ENCODE measurements at places on chromosomes 7 and 10. TPM values are rescaled to one million over a fixed set of nuclear protein-coding genes. Genes with fewer than 3 reads are reported as not detected.

- no peak for DNase-seq
Observed at GRCh38 chr10:111122127-111122526, 45.3 kb downstream of the ADRA2A start.

GRCh38 chr10:132011024-132011423, 29.3 kb upstream of the BNIP3 start:
- no peak for DNase-seq

- DNase-seq = no peak
Observed at GRCh38 chr7:54076616-54077015, 465.6 kb upstream of the VSTM2A start.

- peak; percentile 60 for DNase-seq
Observed at GRCh38 chr10:15719899-15720634, at the start of gene ITGA8. TSS of gene ITGA8 (minus strand) at chr10:15719922. CDS start at chr10:15719771, 151 bp downstream.

- DNase-seq = no peak
Observed at GRCh38 chr10:68666280-68666760, 54.7 kb upstream of the CCAR1 start.

DNA sequence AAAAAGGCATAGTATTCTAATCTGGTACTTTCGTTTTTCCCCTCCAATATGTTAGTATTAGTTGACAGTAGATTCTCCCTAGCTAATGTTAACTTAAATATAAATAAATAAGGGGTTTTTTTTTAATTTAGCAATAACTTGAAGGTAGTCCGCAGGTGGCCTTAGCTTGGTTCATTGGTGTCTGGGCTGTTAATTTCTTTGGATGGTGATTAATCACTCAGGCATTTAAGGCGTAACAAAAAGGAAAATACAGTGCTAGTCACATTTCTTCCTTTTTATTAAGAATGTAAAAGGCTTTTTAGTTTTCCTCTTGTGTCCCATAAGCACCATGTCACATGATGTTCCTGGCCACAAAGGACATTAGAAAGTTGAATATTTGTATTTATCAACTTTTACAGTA, 161.0 kb upstream of the POT1 start:
- DNase-seq = no peak

- DNase-seq = no peak
Observed at GRCh38 chr7:126501617-126502016, 751.1 kb downstream of the GRM8 start.

The SAMD9L gene
- 15.9 TPM for total RNA-seq

- peak; percentile 32 for DNase-seq
Observed at GRCh38 chr7:135246191-135246825, 12.7 kb downstream of the STRA8 start.

The IRF5 gene
- 32.0 TPM for total RNA-seq

DNA sequence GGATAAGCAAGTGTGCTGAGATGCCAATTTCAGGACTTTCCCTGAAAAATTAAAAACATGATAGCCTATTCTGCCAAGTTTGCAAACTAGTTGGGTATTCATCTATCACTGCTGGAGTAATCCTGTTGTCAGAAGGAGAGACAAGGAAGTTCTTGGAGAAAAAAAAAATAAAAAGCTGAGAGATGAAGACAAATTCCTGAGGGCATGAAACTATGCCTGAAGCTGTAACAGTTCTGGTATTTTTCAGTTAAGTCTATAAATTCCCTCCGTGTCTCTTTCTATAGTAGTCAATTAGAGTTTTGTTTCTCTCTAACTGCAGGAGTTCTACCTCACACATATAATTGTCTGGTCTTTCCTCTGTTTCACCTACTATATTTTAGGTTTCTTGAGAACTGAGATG, 95.7 kb downstream of the DGKB start:
- no peak for DNase-seq

The INMT gene
- total RNA-seq = 31.4 TPM

The ASB10 gene
- not detected for total RNA-seq

DNA sequence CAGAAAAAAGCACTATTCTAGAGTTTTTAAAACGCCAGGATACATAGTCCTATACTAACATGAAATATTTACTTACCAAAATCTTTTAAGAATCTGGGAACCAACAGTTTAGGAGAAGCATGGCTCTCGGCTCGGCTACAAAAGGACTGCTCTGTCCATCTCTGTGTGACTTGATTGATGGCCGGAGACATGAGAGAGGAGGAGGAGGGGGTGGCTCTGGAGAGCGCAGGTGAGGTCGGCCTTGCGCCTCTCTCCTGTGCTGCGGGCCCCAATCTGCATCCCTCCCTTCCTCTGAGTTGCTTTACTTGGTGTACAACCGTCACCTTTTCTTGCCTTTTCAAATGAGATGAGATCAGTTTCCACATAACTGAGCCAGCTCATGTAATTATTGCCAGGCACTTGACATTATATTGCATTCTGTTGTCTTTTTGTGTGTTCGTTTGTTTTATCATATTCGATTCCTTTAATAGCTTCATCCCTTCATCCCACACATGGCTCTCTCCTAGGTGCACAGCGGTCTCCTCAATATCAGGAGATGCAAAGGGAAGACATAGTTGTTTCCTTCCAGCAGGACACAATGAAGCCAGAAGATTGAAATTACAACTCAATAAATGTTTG, 87.8 kb upstream of the KLF6 start:
- no peak for DNase-seq

DNA sequence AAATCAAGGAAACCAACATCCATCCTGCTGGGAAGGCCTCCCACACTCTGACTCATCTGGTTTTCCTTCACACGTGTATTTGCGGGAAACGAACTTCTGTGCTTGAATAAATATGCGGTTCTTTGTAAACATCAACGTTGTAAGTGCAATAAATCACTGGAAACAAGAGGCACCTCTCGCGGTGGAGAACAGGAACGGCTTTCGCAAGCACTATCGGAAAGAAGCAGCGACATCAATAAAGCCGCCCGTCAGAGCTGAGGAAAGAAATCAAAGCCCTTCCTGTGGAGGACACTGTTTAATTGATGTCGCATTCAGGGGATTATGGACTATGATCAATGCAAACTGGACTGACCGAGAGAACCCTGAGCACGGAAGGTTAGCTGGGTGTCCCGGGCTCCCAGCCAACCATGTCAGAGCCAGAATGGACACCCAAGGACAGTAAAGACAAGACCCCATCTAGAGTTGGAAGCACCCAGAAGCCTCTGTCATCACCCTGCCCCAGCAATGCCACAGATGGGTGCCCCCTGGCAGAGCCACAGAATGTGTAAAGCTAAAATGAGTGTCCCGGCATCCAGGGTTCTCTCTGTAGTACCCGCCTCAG, 37.6 kb downstream of the OAT start:
- no peak for DNase-seq

The GRM8 gene
- total RNA-seq = 3.3 TPM

GRCh38 chr10:49749556-49750491, 12.3 kb downstream of the OGDHL start:
- DNase-seq = no peak
